ENCODE measurements at places on chromosomes 1 and 21.

- DNase-seq = no peak
Measured at GRCh38 chr1:23478896-23479665, 4.9 kb downstream of the ASAP3 start.

DNA sequence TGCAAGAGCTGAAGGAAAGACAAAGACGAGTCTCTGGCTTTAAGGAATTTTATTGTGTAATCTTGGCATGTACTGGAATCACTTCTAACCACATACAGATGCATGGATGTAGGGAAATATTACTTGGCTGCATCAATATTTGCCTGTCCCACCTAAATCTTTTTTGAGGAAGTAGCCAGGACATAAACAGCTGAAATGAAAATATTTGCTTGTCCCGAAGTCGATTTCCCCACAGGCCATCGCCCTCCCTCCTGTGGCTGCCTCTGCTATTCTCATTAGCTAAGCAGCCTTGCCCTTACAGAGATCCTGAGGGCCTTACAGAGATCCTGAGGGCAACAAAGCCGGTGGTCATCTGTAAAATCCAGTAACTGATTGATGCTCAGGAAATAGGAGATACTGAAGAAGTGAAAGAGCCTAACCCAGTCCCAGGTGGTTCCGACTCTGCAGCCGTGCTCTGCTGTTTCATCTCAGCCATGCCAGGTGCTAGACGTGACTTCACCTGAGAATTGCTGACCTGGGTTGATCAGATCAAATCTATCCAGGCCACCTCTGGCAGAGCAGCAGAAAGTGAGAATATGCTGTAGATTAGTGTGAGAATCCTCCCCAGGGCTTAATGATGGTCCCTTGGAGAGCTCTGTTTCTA lies 25.5 kb downstream of the MAN1C1 start:
- DNase-seq = no peak

- DNase-seq = no peak
Measured at GRCh38 chr1:195831789-195832188, 776.5 kb downstream of the KCNT2 start.

DNA sequence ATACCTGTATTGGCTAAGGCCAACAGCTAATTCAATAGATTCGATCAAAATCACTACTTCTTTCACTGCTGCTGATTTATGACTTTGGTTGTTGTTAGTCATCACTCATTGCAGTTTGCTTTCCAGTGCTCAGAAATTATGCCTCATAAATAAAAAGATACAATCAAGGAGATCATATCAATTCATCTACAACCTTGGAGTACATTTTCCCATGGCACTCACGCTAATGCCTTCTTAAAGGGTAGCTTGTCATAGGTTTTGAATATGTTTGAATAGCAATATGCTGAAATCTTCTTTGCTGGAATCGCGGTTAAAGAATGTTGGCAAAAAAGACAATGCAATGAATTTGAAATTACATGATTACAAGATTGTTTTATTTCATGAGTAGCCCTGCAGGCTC lies 89.9 kb downstream of the KCTD3 start:
- no peak for DNase-seq

- no peak for DNase-seq
Measured at GRCh38 chr1:38208716-38209632, 162.4 kb upstream of the POU3F1 start.

DNA sequence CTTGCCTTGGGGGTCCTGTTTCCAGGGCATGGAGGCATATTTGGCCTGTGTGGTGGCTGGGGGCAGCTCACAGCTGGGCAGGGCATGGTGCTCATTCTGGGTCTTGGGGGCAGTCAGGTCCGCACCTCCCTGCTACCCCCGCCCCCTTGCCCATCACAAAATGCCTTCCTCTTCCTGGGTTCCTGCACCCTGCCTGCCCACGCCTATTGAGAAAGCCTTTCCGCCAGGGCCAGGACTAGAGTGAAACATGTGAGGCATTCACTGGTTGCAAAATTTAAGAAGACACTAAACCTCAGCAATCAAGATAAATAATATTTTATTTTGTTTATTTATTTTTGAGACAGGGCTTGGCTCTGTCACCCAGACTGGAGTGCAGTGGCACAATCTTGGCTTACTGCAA lies 19.7 kb downstream of the PTAFR start:
- no peak for DNase-seq

DNA sequence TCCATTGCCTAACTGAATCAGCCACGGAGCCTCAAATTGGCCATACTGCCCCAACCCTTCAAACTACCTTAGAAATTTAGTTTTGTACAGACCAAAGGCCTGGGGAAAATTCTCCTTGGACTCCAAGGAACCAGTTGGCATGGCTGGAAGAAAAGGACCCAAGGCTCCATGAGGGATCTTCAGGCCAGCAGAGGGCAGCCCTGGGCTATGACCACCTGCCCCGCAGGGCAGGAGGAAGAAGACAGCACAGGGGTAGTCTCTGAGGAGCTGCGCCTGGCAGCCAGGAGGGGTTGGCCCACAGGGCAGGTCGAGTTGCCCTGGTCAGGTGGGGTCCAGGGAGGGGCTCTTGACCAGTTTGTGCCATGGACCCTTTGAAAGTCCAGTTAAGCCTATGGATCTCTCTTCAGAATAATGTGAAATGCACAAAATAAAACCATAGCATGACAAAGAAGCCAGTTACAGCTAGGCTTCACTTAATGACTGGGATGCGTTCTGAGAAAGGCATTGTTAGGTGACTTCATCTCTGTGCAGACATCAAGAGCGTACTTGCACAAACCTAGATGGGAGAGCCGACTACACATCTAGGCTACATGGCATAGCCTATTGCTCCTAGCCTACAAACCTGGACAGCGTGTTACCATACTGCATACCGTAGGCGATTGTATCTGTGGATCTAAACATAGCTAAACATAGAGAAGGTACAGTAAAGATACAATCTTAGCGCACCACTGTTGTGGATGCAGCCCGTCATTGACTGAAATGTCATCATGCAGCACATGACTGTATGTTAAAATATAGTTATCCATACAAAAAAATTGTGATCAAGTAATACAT lies 26.1 kb downstream of the CACNA1S start:
- DNase-seq = no peak

DNA sequence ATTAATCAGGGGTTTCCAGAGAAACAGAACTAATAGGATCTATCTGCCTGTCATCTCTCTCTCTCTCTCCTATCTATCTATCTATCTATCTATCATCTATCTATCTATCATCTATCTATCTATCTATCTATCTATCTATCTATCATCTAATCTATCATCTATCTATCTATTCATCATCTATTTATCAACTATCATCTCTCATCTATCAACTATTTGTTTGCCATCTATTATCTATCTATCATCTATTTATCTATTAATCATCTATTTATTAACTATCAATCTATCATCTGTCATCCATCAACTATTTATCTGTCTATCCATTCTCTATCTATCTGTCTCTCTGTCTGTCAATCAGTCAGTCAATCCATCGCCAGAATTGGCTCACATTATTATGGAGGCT lies 70.0 kb upstream of the MRPS6 start:
- DNase-seq = no peak

DNA sequence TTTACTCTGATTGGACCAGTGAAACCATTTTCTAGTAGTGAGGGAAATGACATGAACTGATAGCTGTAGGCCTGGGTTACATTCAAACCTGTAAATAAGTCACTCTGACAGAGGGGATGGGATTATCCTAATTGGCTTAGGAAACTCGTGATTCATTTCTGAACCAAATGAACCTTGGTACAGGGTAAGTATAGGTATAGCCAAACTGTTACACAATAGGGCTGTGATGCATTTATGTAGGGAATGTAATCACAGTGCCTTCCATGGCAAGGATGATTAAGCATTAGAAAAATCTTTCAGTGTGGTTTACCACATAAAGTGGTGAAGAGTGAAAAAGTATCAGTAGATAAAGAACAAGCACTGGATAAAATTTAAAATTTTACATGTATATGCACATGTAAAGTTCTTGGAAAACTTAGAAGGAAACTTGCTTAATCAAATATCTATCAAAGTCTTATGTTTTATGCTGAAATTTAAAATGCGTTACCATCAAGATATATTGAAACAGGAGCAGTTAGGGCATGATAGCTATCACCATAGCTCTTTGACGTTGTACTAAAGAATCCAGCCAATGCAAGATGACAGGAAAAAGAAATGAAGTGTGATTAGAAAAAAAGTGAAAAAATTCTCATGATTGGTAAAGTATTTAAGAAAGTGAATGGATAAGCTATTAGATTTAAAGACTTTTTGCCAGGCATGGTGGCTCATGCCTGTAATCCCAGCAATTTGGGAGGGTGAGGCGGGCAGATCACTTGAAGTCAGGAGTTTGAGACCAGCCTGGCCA lies 63.0 kb downstream of the RABGAP1L start:
- no peak for DNase-seq

DNA sequence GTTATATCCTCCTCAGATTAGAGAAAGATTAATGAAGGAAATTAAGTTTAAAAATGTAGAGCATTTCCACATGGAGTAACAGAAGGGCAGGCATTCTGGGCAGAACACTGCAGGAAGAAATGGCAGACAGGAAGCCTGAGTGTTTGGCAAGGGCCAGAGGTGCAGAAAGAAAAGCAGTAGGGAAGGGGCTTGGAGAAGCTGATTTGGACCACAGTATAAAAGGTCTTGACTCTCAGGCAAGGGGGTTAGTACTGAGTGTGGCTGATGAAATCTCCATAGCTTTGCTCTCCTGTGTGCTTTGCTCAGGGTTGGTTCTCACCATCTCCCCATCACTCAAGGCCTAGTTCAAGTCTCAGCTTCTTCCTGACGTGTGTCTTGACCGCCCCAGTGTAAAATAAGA lies 80.2 kb downstream of the SLC45A1 start:
- no peak for DNase-seq

DNA sequence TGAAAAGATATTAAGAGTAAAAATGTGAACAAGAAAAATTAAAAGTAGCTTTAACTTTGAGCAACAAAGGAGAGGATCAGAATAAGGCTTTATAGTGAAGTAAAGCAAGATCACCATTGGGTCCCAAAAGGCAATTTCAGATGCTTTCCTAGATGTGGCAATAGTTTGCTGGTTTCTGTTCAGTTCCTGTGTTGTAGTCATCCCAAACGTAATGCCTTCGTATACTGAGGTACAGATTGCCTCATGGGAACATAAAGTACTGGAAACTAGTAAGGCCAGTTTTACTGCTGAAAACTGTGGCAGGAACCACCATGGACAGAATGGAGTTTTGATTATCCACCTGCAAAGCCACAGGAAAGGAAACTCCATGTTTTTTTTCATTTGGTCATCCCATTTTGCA lies 283.5 kb upstream of the SGIP1 start:
- no peak for DNase-seq

DNA sequence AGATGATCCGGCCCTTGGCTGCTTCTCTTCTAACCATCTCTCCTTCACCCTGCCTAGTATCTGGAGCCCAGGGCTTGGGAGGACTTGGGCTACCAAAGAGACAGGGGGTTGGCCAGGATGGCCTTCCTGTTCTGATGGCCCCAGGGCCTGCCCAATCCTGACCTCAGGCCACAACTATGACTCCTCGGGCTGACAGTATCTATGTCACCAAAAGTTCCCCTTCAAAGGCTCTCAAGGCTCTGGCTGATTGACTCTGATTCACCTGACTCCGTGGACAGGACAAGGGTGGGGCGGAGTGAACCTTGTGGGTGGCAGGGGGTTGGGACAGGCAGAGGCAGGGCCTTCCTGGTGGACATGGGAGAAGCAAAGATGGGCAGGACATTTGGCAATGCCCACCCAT lies 12.7 kb downstream of the MEF2D start:
- no peak for DNase-seq

GRCh38 chr21:33007747-33008146 lies 18.0 kb upstream of the OLIG2 start:
- DNase-seq = no peak

- DNase-seq = no peak
Measured at GRCh38 chr1:109616391-109616790, 3.0 kb downstream of the GNAT2 start.

- DNase-seq = no peak
Measured at GRCh38 chr21:37819372-37819771, 96.9 kb downstream of the KCNJ6 start.

- DNase-seq = no peak
Measured at GRCh38 chr1:31586376-31587327, 10.3 kb downstream of the TINAGL1 start.

- no peak for DNase-seq
Measured at GRCh38 chr1:183394435-183394834, 23.7 kb downstream of the NMNAT2 start.

DNA sequence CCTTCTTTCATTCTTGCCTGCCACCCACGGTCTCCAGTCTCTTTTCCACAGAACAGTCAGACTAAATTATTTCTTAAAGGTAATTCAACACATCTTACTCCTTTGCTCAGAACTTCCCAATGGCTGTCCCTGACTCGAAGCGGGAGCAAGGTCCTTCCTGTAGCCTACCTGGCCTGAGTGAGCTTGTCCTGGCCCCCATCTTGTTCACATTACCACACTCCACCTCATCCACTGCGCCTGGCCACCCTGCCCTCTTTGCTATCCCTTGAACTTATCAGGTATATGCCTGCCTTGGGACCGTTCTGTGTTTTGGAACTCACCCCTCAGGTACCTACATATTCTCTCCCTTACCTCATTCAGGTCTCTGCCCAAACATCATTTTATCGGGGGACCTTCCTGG lies 13.3 kb upstream of the GLIS1 start:
- no peak for DNase-seq

GRCh38 chr1:22953740-22954141 lies 18.9 kb downstream of the LACTBL1 start:
- DNase-seq = no peak

DNA sequence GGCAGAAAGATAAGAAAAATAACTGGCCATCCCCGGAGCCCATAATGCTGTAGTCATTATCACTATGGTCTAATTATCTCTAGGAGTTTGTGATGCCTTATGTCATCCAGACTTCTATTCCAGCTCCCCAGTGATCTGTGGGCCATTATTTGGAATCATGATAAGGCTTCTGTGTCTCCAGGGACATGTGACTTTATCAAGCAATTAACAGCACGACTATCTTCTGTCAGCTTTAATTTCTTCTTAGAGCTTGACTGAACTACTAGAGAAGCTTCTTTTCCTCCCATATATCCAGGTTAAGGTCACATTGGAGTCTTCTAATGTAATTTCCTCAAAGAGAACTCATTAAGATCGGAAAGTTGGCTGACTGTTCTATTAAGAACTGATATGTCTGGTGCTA lies 100.4 kb downstream of the LHX8 start:
- DNase-seq = no peak

- DNase-seq = no peak
Measured at GRCh38 chr1:57599236-57599994, 175.6 kb upstream of the DAB1 start.

GRCh38 chr1:214136324-214136919 lies 144.5 kb upstream of the SMYD2 start:
- no peak for DNase-seq

DNA sequence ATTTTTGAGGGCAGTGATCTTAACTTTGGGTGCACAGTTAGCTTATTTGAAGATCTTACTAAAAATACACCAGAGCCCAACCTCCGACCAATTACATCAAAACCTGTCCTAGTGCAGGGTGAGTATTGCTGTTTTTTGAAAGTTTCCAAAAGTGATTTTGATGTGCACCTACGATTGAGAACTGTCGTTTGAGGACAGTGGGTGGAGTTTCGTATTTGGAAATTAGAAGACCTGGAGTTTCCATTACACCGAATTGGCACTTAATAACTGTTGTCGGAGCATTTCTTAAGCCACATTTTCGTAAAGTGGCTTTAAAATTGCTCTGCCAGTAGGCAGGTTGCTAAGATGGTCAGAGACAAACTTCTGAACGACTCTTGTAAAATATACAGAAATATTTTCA lies 1.1 kb downstream of the SOD1 start:
- no peak for DNase-seq
